ENCODE measurements at places on chromosomes 1 and 21. TPM values are rescaled to one million over a fixed set of nuclear protein-coding genes. Genes with fewer than 3 reads are reported as not detected.
A peak's percentile ranks its signal among the peaks of the same experiment; 100 is the strongest.

The RPE65 gene
- total RNA-seq, result not detected

DNA sequence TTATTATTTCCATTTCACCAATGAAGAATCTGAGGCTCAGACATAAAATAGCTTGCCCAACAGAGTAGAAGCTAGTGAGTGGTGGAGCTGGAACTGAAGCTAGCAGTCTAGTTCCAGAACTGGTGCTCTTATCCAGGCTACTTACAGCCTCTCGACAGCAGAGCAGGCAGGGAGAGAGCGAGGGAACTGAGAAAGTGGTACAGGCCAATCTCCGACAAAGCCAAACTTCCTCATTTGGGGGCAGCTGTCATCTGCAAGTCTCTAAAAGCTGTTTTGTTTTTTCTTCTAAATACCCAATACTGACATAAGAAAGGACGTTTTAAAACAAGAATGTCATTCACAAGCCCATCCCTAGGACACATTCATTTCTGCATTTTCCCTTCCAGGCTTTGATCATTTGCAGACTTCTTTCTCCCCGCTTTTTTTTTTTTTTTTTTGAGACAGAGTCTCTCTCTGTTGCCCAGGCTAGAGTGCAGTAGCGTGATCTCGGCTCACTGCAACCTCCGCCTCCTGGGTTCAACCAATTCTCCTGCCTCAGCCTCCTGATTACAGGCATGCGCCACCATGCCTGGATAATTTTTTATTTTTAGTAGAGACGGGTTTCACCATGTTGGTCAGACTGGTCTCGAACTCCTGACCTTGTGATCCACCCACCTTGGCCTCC is 20.0 kb downstream of the YIPF1 start:
- DNase-seq, result no peak

The LAD1 gene
- not detected for total RNA-seq

DNA sequence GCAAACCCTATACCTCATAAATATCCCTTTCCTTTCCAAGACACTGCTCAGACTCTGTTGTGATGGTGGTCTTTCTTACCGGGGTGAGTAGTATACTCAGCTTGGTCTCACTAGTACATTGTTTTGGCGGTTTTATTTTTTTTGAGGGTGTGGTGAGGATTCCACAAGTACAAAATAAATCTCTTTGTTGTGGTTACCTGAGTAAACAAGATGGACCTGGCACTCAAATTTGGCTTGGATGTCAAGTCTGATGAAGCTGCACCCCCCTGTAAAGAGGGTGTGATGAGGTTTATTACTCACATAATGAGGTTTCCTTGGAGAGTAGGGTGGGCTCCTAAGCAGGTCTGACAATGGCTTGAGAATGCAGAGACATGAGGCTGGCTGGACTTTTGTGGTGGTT is 68.2 kb upstream of the KCNJ6 start:
- DNase-seq, result no peak

- DNase-seq, result no peak
Measured at GRCh38 chr1:167673265-167673664, 43.2 kb downstream of the RCSD1 start.

DNA sequence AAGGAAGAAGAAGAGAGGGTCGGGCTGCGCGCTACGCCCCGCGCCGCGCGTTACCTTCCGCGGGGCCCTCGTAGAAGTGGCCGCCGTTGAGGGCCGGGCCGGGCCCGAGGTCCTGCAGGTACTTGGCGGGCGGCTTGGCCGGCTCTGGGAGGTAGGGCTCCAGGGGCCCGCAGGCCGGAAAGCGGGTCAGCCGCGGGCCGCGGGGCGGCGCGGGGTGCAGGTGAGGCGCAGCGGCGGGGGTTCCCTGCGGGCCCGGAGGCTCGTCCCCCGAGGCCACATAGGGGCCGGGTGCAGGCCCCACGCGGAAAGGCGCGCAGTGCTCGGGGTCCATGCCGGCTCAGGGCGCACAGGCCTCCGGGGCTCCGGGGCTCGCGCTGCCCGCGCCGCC is 196 bp downstream of the ALX3 start:
- no peak for DNase-seq

DNA sequence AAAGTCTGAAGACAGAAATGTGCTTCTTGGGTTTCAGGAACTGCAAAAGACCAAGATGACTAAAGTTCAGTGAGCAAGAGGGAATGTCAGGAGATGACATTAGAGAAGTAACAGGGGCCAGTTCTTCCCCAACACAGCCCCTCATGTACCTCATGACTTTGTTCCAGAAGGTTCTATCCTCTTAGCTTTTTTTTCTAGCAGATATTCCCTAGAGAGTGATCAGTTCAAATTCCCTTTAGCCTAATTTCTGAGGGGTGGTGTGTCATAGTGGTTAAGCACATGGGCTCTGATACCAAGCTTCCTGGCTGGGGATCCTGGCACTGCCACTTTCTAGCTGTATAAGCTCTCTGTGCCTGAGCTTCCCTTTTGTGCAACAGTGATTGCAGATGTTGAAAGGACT is 108.0 kb downstream of the LBR start:
- no peak for DNase-seq

The KRTAP19-1 gene
- not detected for total RNA-seq

The KIAA1614 gene
- 2.0 TPM for total RNA-seq

DNA sequence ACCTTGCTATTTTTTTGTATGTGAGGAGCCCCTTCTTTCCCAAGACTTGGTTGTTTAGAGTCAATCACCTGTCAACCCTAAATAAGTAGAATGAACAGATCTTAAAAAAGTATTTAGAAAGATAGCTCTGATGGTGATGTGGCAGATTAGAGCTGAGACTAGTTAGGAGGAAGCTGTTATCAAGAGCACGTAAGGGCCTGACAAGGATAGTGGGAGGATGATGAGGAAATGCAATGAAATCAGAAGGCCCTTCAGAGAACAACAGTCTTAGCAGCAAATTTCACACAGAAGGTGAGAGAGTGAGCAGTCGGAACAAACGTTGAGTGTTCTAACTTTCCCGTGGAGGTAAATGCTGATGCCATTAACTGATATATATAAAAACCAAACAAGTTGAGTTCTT is 15.9 kb upstream of the S1PR1 start:
- DNase-seq, result no peak

The SHISAL2A gene
- not detected for total RNA-seq

The SPRR2E gene
- not detected for total RNA-seq

The S100A2 gene
- total RNA-seq, result 4.0 TPM

DNA sequence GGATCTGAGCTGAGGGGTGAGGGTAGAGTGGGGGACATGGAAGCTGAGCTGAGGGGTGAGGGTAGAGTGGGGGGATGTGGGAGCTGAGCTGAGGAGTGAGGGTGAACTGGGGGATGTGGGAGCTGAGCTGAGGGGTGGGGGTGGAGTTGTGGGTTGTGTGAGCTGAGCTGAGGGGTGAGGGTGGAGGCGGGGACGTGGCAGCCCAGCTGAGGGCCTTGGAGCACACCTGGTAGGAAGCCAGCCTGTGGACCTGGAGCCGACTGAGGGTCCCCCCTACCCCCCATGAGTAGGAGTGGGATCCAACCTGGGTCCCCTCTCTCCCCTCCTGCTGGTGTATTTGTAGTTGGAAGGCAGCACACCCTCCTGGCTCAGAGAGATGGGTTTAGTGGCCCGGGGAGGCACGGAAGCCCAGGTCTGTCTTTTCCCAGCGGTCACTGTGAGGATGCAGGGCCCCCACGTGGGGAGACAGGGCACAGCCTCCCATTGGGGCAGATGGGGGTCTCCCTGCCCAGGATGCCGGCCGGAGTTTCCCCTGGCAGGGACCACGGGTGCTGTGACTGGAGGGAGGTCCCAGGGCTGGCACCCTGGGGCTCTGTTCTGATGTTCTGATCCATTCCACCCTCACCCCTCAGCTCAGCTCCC is 13.2 kb upstream of the NPHP4 start:
- DNase-seq, result no peak

GRCh38 chr1:151523326-151523725 is 12.1 kb downstream of the CGN start:
- DNase-seq, result no peak

DNA sequence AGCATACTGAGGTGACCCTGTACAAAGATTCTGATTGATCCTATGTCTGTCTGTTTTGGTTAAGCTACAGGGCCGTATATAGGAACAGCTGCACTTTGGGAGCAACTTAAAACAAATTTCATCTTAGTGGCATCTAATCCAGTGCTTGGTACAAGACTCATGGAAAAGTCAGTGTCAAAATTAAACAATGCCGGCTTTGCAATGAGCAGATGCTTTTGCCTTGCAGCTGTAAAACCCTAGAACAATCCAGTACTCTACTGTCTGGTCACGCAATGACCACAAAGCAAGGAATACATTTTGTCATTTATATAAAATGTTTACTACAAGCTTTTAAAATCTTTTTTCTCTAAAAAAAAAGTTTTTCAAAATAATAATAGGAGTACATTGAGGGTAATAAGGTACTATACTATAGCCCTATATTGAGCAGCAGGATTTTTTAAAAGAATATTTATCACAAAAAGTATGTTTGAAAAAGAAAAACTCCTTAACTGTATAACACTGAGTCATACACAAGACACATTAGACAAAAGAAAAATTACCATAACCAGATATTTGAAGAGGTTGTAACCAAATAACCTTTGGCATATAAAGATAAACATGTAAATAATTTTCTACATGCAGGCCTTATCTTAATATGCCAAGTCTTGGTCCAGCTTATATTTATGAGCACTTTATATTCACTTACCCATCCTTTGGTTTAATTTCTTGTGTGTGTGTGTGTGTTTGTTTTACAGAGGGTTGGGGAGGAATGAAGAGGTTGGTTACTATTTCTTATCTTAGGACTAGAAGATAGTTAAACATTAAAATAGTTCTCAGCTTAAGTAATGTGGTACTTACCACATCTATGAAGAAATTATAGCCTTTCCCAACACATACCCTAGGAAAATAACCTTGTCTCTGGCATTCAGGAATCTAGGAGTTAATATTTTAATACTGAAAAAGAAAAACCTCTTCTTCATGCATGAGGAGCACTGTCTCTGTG is 262.3 kb downstream of the FAF1 start:
- no peak for DNase-seq

GRCh38 chr21:41579692-41580091 is 71.7 kb upstream of the TMPRSS2 start:
- DNase-seq, result no peak

The HRNR gene
- not detected for total RNA-seq

DNA sequence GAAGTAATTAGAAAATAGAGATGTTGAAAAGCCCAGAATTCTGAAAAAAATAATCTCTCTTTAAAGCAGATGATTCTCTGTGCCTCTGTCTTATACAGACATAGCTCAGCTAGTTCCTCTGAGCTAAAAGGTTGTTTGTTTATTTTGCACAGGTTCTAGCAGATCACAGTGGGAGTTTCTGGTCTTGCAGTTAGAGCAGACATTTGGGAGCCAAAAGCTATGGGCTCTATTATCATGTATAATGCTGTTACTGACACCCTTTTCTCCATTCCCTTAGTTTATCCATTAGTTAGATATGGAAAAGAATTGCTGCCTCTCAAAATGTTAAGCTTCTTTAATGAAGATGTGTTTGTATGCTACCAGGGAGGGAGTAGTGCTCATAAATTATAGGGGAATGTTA is 20.5 kb upstream of the CD55 start:
- no peak for DNase-seq

The DMRTA2 gene
- not detected for total RNA-seq

DNA sequence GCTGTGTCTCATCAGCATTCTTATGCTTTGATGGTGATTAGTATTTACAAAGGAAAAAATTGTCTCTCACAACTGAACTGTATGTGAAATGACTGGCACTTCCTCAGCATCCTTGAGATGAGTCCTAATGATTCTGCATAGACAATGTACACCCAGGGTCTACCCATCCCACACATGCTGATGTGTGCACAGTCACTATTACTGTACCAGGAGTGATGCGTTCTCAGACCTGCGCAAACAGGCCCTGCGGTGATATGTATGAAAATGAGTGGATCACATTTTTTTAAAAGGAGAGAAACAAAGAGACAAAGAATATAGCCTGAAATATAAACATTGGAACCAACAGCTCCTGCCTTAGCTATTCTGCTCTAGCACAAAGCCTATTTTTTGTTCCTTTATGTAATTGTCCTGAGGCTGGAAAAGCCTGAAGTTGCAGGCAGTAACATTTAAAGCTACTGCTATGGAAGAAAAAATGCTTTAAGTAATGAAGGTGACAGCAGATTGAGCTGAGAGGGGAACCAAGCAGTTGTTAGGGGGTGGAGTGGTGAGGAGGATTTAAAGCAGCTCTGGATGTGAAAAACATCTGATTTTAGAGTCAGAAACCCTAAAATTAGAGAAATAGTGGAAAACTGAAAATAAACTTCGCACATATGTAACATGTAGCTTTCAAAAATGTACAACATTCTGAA is 5.5 kb downstream of the RCAN1 start:
- DNase-seq, result no peak

The RGS8 gene
- not detected for total RNA-seq

GRCh38 chr1:26153966-26154532 is 4.8 kb upstream of the FAM110D start:
- DNase-seq, result no peak

DNA sequence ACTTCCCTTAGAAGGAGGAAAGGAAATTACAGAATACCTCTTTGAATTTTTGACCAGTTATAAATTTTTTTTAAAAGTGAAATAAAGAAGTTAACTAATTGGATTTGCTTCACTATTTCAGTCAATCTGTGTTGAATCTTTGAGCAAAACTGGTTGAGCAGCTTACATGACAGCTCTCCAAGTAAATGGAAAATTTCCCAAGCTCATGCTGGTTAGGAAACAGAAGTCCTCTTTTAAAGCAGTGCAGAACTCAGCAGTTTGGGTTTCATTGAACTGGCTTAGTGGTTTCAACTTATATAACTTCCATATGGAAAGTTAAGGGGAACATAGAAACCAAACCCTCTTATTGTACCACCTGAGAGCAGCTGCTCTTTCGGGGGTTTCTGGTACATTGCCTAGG is 250.5 kb downstream of the PDE4B start:
- no peak for DNase-seq

The SLC27A3 gene
- total RNA-seq, result 26.5 TPM

The PRKAA2 gene
- total RNA-seq, result 0.78 TPM

The CCDC30 gene
- 2.9 TPM for total RNA-seq

The RIPPLY3 gene
- not detected for total RNA-seq

The OLFML2B gene
- 0.51 TPM for total RNA-seq

GRCh38 chr1:208189716-208190115 is 54.5 kb downstream of the PLXNA2 start:
- DNase-seq, result no peak

GRCh38 chr1:39666772-39667171 is 5.1 kb downstream of the NT5C1A start:
- no peak for DNase-seq

- no peak for DNase-seq
Measured at GRCh38 chr1:210792250-210793102, 341.5 kb downstream of the KCNH1 start.

- peak; percentile 14 for DNase-seq
Measured at GRCh38 chr1:67060811-67061218, 6.9 kb upstream of the SLC35D1 start.

The LIN28A gene
- total RNA-seq, result not detected

- DNase-seq, result no peak
Measured at GRCh38 chr1:248886237-248886895, 19.7 kb upstream of the PGBD2 start.

GRCh38 chr1:226223157-226223785 is at the start of gene MIXL1:
MIXL1 (plus strand) TSS chr1:226223664; CDS start chr1:226223682, 18 bp downstream.
- no peak for DNase-seq

The NCAM2 gene
- 1.4 TPM for total RNA-seq

GRCh38 chr1:223748773-223749733 is 36.7 kb downstream of the CAPN2 start:
- DNase-seq, result peak; percentile 62
